Right cardiac atrium (tissue), 5 donors: ENCODE measurements at places on chromosomes 2 and 18. TPM values are rescaled to one million over a fixed set of nuclear protein-coding genes. Genes with fewer than 3 reads are reported as not detected.

Gene VWA3B
- 0.29 TPM for total RNA-seq

- no peak for DNase-seq
Measured at GRCh38 chr2:28927878-28928277, 33.4 kb downstream of the WDR43 start.

GRCh38 chr18:55018602-55019001 lies 59.3 kb upstream of the CCDC68 start:
- DNase-seq = no peak

DNA sequence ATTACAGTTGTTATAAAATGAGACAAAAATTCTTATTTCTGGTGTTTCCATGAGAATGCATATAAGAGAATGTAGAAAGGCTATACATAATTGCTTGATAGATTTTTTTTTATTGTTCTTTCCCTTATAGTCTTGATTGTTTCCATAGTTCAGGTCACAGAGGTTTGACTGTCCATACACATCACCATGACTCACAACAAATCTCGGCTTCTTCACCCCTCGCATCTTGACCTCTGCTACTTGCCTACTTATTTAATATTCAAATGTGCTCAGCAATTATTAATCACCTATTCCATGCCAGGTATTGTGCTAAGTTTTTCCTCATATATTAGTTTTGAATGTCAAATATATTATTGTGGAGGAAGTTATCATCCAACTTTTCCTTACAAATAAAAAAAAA lies 789.6 kb downstream of the RNF144A start:
- DNase-seq = no peak

GRCh38 chr2:24626131-24626530 lies 135.1 kb downstream of the NCOA1 start:
- no peak for DNase-seq

- DNase-seq = no peak
Measured at GRCh38 chr2:134628453-134628852, 90.3 kb downstream of the TMEM163 start.
